ENCODE measurements at places on chromosomes 13 and 19. TPM values are rescaled to one million over a fixed set of nuclear protein-coding genes. Genes with fewer than 3 reads are reported as not detected.

APOC4 gene
- total RNA-seq, result not detected

ZNF850 gene
- total RNA-seq, result 3.1 TPM

CD320 gene
- 33.1 TPM for total RNA-seq

CEACAM7 gene
- not detected for total RNA-seq

PHF11 gene
- 13.6 TPM for total RNA-seq

MBD3L2 gene
- not detected for total RNA-seq

CEACAM16 gene
- total RNA-seq, result not detected

CYP4F8 gene
- total RNA-seq, result not detected

WDR88 gene
- not detected for total RNA-seq

FGF21 gene
- not detected for total RNA-seq

KCNC3 gene
- total RNA-seq, result not detected

BRME1 gene
- 0.87 TPM for total RNA-seq

CACNG6 gene
- 0.11 TPM for total RNA-seq

PLIN4 gene
- 4.0 TPM for total RNA-seq

MYO9B gene
- 80.3 TPM for total RNA-seq

TNNI3 gene
- total RNA-seq, result not detected

ZNF382 gene
- total RNA-seq, result 6.8 TPM

RYR1 gene
- total RNA-seq, result 0.11 TPM

ERICH6B gene
- not detected for total RNA-seq

FGF14 gene
- 0.33 TPM for total RNA-seq

Data from uterine smooth muscle cell (primary cell).